Activated CD4-positive, alpha-beta T cell treated with anti-CD3 and anti-CD28 coated beads, Interleukin-2, amount 10 ng/mL, durations not matched to agents 7 days and 5 days (primary cell): ENCODE measurements at places on chromosomes 7 and 10. TPM values are rescaled to one million over a fixed set of nuclear protein-coding genes. Genes with fewer than 3 reads are reported as not detected.

GRCh38 chr10:76086761-76087639, 655.6 kb downstream of the LRMDA start:
- no peaks in the 10 kb centered on the region for H3K4me1 ChIP-seq
- no peaks in the 10 kb centered on the region for H3K27me3 ChIP-seq
- no peak overlapping the region for H3K4me3 ChIP-seq
- H3K27ac ChIP-seq = no peak overlapping the region

DNA sequence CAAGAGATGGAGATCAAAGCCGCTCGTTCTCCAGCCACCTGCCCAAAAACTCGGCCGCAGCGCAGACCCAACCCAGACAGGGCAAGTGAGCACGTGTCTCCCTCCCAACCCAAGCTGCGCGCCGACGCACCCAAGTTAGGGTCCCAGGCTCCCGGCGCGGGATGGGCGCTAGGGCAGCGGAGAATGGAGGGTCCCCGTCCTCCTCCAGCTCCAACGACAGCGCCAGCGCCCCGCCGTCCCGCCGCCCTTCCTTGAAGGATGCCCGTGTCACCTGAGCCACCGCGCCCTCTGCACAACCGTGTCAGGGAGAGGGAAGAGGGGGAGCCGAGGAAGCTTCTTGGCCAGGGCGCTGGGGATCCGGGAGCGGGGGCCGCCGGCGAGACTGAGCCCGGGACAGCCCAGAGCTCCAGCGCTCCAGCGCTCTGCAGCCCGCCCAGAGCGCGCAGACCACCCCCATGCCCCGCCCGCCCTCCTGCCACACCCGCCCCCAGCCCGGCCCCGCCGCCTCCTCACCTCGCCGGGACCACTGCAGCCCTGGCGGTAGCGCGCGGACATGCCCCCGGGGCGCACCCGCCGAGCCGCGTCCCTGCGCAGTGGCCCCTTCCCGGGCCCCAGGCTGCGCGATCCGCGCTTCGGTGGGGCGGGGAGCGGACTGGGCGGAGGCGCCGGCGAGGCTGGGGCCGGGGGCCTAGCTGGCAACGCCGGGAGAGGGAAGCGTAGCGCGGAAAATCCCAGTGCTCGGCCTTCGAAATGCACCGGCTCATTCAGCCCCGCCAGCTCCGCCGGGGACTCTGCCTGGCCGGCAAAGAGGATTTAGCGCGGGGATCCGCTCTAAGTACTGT, at the start of gene SLC16A12:
Gene SLC16A12, minus strand, starts transcription at position 424 of the 842 bp plus-strand sequence. CDS start 73,016 bp downstream, outside the sequence.
- no peaks in the 10 kb centered on the region for H3K36me3 ChIP-seq
- H3K27ac ChIP-seq = no peak within 1 kb of the TSS
- DNase-seq = no peak
- peaks cover 14% of the 10 kb centered on the region for H3K4me1 ChIP-seq

- no peaks in the 10 kb centered on the region for H3K27me3 ChIP-seq
- H3K36me3 ChIP-seq = no peaks in the 10 kb centered on the region
- no peak for DNase-seq
- no peak overlapping the region for H3K4me3 ChIP-seq
Observed at GRCh38 chr10:34732926-34733325, 82.2 kb downstream of the PARD3 start.

DNA sequence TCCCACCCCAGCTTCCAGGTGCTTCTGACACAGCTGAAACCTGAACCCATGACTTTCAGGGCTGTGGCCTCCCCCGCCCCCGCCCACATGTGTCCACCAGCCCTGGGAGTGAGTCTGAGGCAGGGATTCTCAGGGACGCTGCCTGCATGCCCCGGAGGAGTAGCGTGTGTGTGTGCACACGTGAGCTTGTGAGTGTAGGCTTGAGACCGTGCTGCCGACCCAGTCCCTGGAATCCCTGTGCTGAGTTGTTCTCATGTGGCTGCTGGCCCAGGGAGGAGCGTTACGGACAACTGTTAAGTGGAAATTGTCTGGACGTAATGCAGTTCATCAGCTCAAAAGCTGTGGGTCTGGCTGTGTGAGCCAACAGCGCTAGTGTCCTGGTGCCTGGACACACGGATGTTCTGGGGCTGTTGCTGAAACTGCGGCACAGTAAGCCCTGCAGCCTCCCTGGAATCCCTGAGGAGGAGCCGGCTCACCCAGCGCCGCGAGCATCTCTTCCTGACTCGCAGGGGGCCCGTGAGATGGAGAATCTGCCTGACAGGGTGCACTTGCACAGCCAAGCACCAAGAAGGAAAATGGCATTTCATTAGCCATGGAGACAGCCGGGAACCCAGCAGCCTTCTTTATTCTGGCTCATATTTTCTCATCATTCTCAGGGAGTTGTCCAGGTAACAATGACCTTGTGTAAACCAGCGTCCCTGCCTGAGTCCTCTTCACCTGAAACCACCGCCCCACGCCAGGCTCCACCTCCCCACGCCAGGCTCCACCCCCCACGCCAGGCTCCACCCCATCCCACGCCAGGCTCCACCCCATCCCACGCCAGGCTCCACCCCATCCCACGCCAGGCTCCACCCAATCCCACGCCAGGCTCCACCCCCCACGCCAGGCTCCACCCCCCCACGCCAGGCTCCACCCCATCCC, 603.9 kb downstream of the PTPRN2 start:
- no peaks in the 10 kb centered on the region for H3K27me3 ChIP-seq
- H3K36me3 ChIP-seq = no peaks in the 10 kb centered on the region
- no peak overlapping the region for H3K27ac ChIP-seq
- DNase-seq = no peak
- no peak overlapping the region for H3K4me3 ChIP-seq

Gene SPDYE6
- total RNA-seq = not detected

Gene MYOZ1
- total RNA-seq = not detected

- no peak for DNase-seq
- H3K27ac ChIP-seq = no peak overlapping the region
- peaks cover 73% of the 10 kb centered on the region for H3K4me1 ChIP-seq
- no peaks in the 10 kb centered on the region for H3K27me3 ChIP-seq
- H3K36me3 ChIP-seq = peaks cover 42% of the 10 kb centered on the region
Observed at GRCh38 chr7:43593010-43593409, 10.1 kb downstream of the STK17A start.

Gene CREB5
- not detected for total RNA-seq

- no peaks in the 10 kb centered on the region for H3K4me1 ChIP-seq
- H3K27me3 ChIP-seq = no peaks in the 10 kb centered on the region
- no peak overlapping the region for H3K4me3 ChIP-seq
- no peak for DNase-seq
Observed at GRCh38 chr7:9036080-9036479, 602.7 kb downstream of the NXPH1 start.
